Activated T-cell treated with anti-CD3 and anti-CD28 coated beads for 48 hours (primary cell): ENCODE measurements at places on chromosomes 6 and 20.
A peak's percentile ranks its signal among the peaks of the same experiment; 100 is the strongest.

DNA sequence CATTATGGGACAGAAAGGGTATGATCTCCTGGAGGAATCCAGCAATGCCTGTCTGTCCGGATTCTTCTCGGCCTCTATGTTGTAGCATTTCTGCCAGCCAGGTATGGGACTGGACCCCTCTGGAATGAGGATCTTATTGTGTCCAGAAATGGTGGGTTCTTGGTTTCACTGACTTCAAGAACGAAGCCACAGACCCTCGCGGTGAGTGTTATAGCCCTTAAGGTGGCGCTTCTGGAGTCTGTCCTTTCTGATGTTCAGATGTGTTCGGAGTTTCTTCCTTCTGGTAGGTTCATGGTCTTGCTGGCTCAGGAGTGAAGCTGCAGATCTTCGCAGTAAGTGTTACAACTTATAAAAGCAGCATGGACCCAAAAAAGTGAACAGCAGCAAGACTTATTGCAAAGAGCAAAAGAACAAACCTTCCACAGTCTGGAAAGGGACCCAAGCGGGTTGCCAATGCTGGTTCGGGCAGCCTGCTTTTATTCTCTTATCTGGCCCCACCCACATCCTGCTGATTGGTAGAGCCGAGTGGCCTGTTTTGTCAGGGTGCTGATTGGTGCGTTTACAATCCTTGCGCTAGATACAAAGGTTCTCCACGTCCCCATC, 62.3 kb upstream of the IER3 start:
- no peak for DNase-seq

DNA sequence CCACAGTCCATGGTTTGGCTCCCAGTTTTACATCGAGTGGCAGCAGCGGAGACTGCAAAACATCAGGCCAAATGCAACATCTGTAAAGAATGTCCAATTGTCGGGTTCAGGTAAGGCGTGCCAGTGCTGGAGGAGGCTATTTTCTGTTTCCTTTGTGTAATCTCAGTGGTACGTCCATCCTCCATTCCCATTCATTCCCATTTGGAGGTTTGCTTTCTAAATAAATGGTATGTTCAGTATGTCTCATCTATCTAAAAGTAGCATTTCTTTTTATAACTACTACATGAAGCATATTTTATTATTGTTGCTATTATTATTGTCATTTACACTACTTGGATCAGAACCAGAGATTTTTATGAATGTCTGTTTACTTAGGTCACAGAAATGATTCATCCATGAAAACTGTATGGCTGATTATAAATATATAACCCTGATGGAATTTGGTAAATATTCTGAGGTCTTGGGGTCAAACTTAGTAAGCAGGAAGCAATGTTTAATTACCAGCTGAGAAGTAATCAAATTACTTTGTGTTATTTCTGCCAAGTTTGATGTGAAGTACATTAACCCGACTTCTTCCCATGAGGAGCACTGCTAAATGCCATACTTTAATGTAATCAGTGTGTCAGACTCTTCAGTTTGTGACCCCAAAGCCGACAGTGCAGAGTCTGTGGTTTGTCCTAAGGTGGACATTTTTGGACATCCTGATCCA, 512.9 kb downstream of the UTRN start:
- no peak for DNase-seq

- no peak for DNase-seq
Observed at GRCh38 chr20:2132461-2132901, 30.9 kb downstream of the STK35 start.

GRCh38 chr6:146856296-146856695, 257.5 kb downstream of the ADGB start:
- DNase-seq = peak; percentile 40

DNA sequence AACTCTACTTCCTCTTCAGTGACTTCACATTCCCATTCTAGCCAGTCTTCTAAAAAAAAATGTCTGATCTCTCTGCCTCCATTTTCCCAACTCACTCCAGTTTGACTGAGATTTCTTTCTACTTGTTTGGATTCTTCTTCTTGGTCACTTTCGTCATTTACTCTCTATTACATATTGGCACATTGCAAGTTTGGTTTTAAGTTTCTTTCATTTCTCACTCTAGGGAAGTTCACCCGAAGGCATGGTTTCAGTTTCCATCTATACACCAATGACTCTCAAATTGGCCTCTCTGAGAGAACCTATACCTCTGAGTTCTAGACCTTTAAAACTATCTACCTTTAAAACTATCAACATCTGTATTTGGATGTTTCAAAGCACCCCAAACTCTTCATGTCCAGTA, 51.3 kb downstream of the CD109 start:
- DNase-seq = no peak

- DNase-seq = no peak
Observed at GRCh38 chr20:43331906-43332305, 125.8 kb upstream of the SRSF6 start.

DNA sequence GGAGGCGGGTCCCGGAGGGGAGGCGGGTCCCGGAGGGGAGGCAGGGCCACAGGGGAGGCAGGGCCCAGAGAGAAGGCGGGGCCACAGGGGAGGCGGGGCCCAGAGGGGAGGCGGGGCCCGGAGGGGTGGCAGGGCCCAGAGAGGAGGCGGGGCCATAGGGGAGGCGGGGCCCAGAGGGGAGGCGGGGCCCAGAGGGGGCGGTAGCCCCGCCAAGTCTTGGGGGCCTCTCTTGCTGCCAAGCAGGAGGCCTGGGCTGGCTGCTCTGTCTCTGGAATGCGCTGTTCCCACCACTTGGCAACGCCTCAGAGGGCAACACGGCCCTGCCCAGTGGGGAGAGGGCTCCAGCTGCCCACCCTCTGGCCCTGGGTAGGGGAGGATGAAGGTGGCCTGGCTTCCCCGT, 80.5 kb downstream of the YTHDF1 start:
- DNase-seq = peak; percentile 16

GRCh38 chr6:14965424-14966075, 280.3 kb upstream of the JARID2 start:
- no peak for DNase-seq
